ENCODE measurements at places on chromosomes 2 and 18.

- DNase-seq: no peak
These were observed 206.0 kb downstream of the CYRIA start for GRCh38 chr2:16459606-16460005.

DNA sequence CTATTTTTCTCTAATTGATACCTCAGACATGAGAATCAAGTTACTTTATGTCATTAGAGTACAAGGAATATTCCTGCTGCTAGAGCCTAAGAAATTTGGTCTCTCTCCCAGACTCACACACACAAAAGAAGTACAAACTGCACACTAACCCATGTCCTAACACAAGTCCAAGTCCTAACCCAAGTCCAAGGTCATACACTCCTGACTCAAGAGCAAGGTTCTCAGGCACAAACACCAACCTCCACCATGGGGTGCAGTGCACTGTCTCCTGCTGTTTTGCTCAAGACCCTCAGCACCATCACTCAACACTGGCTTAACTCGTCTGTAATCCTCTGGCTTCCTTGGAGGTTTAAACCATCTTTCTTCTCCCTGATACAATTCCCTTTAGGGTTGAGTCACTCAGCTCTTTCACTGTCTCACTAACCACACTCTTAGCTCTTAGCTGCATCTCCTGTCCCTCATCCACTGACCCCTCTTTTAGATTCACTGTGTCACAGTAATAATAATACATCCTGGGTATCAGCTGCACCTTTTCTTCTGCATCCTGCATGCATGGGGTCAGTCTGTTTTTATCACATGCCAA lies 129.8 kb downstream of the BCL2L11 start:
- DNase-seq: peak; percentile 54

DNA sequence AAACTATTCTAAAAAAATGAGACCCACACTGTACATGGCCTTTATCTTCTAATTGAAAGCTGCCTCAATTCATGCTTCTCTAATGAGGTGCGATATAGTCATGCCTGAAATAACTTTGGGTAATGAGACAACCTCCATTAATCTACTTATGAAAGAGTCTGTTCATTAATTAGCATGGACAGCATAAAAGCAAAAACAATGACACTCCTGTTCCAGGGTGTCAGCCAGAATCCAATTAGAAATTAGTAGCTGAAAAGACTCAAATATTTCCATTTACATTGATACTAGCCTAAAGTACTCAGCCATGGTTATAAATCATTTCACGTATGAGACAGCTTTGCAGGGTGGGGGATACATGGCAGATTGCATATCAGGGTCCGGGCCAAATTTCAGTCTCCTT lies 288.7 kb downstream of the AKAIN1 start:
- no peak for DNase-seq

GRCh38 chr2:11827547-11827946 lies 81.1 kb downstream of the LPIN1 start:
- no peak for DNase-seq

DNA sequence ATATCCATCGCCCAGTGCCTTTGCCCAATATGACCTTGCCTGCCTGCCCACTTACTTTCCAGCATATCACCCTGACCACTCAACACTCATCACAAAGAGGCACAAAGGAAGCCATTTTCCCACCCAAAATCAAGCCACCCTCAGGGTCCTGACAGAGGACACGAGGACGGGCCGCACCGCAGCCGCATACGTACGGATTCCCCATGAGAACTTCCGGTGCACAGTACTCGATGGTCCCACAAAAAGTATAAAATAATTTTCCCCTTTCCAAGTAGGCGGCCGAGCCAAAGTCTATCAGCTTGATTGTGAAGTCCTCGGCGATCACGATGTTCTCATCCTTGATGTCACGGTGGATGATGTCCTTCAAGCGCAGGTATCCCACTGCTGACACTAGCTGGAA lies 10.0 kb upstream of the MTERF4 start:
- no peak for DNase-seq

- no peak for DNase-seq
These were observed 72.0 kb downstream of the MERTK start for GRCh38 chr2:111970453-111970852.

DNA sequence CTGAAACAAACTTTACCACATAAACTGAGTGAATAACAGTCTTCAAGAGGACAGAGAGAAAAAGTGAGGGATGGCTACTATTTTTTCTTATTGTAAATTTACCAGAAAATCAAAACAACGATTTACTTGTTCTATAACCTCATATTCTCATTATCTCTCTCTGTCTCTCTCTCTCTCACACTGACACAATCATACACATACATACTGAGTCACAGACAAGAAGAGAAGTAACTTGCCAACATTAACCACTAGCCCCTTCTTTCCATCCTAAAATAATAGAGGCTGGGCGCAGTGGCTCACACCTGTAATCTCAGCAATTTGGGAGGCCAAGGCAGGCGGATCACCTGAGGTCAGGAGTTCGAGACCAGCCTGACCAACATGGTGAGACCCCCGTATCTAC lies 18.2 kb downstream of the SATB2 start:
- no peak for DNase-seq

DNA sequence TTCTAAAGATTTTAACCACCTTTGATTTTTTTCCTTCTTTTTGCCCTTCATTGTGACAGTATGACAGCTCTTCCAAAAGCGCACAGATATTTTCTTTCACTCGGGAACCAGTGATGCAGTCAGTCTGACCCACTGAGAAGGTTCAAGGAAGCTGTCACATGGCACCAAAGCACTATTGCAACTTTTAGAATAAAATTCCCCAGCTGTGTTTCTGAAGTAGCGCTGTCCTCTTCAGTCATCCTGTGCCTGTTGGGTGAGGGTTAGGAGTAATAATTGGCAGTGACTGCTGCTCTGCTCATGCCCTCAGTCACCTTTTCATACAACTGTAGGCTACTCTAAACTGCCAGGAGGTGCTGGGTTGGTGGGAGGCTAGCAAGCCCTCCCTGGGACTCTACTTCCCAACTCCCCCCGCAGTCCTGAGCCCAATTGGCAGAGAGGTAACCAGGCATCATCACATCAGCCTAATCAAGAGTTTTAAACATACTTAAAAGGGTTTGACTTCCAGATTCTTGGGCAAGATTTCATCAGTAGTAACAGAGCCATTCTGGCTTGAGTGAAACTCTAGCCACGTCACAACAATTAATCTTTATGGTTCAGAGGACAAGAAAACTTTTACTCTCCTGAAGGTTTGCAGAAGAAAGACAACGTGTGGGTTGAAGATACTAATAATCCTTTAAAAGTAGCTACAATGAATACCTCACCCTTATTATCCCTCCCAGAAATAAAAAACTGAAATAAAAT lies 473.3 kb downstream of the FBXO15 start:
- DNase-seq: no peak

DNA sequence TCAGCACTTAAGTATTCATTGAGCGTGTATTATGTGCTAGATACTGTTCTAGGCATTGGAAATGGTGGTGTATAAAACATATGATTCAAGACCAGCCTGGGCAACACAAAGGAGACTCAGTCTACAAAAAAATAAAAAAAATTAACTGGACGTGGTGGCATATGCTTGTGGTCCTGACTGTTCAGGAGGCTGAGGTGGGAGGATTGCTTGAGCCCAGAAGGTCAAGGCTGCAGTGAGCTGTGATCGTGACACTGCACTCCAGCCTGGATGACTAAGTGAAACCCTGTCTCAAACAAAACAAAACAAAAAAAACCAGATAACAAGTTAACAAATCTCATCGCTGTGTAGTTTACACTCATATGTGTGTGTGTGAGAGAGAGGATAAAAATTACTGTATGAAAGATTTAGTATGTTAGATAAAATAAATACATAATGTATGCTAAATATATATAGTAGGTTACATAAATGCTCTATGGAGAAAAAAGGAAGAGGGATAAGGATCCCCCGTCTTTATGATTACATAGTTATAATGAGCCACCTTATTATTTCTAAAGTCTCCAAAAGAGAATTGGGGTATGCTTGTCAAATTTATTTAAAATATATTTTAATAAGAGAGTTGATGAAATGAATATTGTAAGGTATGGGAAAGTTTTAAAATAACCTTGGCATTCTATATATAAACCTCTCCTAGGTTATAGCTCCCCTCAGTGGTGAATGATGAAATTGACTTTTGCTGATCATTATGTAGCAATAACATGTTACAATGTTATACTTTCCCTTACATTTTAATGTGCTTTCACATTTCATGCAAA lies 69.2 kb downstream of the EHBP1 start:
- peak; percentile 48 for DNase-seq

GRCh38 chr2:176978921-176979320 lies 233.7 kb upstream of the HNRNPA3 start:
- no peak for DNase-seq

- DNase-seq: no peak
These were observed 9.5 kb upstream of the CNNM3 start for GRCh38 chr2:96806468-96807126.

DNA sequence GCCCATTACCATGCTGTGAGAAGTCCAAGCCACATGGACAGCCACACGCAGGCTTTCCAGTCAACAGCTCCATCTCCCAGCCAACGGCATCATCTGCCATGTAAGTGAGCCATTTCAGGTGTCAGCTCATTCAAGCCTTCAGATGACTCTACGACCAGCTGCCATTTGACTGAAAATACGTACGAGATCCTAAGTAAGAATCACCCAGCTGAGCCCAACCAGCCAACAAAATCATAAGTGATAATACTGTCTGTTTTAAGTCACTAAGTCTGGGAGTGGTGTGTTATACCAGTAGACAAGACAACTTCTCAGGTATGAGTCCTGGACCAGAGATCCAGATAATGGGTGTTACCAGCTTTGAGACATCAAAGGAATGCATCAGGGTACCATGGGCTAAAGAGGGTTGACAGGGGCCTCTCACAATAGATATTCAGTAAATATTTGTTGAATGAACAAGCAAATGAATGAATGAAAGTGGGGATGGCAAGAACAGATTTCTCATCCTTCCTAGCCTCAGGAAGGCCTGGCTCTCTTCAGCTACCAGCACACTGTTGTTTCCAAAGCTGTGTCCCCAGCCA lies 52.9 kb upstream of the CTIF start:
- DNase-seq: no peak

GRCh38 chr2:153808679-153809078 lies 63.0 kb upstream of the GALNT13 start:
- no peak for DNase-seq

GRCh38 chr2:102895376-102895775 lies 133.5 kb downstream of the TMEM182 start:
- DNase-seq: no peak

GRCh38 chr2:2797797-2798196 lies 466.7 kb upstream of the MYT1L start:
- no peak for DNase-seq

DNA sequence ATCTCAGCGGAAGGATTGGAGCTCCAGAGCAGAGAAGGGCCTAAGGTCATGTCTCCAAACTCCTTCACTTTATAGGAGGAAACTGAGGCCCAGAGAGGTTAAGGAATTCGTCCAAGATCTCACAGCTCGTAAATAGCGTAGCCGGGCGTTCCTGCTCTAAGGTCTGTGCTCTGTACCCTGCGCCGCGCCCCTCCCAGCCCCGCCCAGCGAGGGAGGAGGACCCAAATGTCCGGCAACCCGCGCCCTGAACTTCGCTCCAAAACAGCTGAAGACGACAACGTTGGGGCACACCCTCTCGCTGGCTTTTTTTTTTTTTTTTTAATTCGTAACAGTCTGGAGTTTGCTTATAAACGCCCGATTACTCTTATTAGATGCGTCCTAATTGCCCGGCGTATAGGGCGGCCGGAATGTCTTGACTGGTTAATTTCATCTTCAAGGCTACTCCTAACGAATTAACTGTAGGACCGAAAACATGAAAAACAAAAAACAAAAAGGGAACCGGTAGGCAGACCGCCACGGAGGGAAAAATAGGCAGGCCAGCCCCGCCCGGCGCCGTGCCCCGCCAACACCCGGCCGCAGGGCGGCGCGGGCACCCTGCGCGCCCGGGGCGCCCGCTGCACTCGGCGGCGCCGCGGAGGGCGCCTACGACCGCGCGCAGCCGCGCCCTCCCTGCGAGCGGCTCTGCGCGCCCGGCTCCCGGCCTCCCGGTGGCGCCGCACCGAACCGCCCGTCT lies 928 bp upstream of the FOSL2 start:
- peak; percentile 89 for DNase-seq

GRCh38 chr2:96844405-96844808 lies 586 bp upstream of the ANKRD23 start:
- no peak for DNase-seq

DNA sequence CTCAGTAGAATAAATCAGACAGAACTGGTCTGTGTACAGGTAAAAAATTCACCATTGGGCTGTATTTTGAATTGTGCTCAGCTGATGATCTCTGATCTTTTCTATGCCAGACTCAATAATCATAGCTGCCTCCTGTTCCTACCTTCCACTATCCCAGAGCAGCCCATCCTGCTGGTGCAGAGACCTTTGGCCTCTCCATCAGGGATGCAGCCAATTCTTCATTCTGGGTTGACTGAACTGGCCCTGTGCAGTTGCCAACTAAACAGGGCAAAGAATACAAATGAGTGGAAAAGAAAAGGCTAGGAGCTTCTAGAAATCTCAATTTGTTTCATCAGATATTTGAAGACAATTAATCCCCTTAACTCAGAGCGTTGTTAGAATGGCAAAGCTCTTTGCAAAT lies 1781.3 kb upstream of the CELF4 start:
- no peak for DNase-seq

- DNase-seq: peak; percentile 50
These were observed 37.9 kb downstream of the ODC1 start for GRCh38 chr2:10410001-10410822.

DNA sequence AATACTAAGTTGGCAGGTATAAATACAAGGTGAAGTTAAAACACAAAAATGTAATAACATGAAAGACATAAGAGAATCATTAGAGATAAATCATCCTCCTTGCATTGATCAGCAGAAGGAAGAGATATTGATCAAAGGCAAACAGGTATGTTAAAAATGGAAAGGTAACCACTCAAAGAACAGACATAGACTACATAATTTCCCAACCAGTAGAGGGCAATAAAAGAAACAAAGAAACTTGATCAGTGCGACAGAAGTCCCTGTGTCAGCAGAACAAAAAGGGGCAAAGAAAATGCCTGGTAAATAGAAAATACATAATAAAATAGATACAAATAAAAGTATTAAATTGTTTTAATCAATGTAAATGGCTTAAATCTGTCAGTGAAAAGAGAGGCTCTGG lies 53.6 kb downstream of the FAM228A start:
- DNase-seq: no peak

DNA sequence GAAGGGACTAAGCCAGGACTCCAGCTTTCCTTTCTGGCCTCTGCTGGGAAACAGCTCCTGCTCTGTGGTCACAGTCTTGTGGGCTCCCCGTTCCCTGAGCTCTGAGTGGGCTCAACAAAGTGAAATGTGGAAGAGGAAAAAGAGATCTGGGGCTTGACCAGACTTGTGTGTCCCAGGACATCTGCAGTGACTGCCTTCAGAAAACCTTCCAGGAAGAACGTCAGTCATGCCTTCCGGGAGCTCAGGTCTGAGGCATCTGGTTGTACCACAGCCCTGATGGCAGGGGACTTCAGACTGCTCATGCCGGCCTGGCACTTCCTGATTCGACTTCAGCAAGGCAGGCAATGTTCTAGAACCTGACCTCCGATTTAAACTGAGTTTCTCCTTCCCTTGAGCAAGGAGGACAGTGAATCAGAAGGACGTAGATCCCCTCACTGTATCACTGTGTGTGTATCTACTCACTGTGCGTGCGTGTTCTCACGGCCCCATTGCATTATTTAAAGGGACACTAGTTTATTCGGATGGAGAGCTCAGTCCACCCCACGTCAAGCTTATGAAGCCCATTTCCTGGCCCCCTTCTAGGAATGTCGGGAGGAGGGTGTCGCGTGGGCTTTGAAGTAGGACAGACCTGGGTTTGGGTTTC lies 548 bp upstream of the FBLN7 start:
- DNase-seq: no peak

Measured in fibroblast of skin of right quadriceps (primary cell).